ENCODE measurements at places on chromosomes 2 and 18.

DNA sequence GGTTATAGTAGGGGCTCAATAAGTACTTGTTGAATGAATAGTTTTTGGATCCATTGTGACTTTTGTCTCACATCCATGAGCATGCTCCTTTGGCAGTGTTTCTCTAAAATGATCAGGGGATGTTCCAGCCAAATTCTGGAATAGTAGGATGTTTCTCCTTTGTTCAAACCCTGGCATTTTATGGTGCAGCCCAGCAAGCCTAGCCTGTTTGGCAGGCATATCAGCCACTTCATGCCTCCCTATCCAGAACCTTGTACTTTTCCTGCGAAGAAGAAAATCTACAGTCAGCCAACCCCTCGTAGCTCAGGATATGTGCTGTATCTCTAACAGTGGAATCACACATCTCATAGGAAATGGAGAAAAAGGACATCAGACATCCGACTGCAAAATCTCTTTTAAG lies 27.1 kb upstream of the RPRD1A start:
- no peak for DNase-seq

- no peak for DNase-seq
Measured at GRCh38 chr18:46338205-46338604, 234.0 kb downstream of the HAUS1 start.

GRCh38 chr2:75846683-75847190 lies 136.0 kb upstream of the GCFC2 start:
- no peak for DNase-seq

DNA sequence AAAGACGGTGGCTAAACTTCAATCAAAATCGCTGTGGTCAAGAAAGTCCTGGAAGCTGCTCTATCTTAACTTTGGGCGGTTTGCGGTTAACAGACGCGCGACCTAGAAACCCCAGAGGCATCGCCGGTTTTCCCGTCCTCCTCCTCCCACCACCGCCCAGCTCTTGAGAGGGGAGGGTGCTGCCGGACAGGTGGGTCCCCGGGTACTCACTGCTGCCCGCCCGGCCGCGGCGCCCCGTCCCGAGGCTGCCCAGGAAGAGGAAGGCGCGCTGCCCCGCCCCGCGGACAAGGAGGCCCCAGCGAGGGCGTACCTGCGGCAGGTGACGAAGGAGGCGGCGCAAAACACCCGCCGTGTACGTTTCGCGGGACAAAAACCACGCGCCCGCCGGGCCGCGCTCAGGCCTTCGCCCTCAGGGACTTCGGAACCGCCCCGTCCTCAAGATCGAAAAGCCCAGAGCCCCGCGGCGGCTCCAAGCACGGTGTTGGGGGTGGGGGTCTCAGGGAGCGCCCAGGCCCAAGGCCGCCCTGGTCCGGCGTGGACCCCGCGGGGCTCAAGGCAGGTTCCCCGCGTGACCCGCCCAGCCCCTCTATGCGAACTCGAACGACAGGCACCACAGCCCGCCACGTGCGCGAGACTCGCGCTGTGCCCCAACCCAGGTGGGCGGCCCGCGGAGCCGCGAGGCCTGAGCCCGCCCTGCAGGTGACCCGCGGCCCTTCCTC lies at the start of gene SH3YL1:
SH3YL1 (minus strand) TSS at position 259 of the 719 bp plus-strand sequence; CDS start at position 211, 48 bp downstream.
- peak; percentile 36 for DNase-seq

DNA sequence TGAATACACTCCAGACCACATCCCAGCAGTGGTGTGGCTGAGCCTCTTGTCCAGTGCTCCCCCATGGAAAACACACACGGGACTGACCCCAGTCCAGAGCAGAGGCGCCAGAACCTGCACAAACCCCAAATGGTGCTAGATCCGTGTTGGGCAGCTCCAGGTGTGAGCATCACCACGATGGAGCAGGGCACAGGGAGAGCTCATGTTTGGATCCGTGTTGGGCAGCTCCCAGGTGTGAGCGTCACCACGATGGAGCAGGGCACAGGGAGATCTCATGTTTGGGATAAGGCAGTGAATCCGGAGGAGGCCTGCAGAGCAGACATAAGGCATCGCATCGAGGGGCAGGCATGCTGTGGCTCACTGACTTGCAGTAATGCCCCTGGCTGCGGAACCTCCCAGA lies 460.0 kb upstream of the MYT1L start:
- no peak for DNase-seq

DNA sequence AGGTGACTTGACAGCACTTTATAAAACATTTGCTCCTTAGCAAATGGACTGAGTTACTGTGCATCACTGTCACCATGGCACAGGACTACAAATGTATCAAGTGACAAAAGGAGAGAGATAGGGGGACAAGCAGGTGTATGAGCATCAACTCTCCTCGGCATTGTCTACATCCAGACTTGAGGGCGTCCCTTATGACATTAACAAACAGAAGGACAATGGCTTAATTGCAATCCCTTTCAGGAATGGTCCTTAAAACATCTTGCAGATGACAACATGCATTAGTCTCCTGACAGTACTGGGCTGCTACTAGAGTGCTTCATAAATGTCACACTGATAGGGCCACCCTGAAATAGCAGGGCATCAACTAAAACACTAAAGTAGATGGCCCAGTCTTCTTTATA lies 198.8 kb downstream of the PDE1A start:
- DNase-seq, result no peak

GRCh38 chr2:160324161-160324800 lies 124.2 kb upstream of the ITGB6 start:
- no peak for DNase-seq

GRCh38 chr2:95677346-95677745 lies 85.5 kb downstream of the TRIM43 start:
- DNase-seq, result no peak

DNA sequence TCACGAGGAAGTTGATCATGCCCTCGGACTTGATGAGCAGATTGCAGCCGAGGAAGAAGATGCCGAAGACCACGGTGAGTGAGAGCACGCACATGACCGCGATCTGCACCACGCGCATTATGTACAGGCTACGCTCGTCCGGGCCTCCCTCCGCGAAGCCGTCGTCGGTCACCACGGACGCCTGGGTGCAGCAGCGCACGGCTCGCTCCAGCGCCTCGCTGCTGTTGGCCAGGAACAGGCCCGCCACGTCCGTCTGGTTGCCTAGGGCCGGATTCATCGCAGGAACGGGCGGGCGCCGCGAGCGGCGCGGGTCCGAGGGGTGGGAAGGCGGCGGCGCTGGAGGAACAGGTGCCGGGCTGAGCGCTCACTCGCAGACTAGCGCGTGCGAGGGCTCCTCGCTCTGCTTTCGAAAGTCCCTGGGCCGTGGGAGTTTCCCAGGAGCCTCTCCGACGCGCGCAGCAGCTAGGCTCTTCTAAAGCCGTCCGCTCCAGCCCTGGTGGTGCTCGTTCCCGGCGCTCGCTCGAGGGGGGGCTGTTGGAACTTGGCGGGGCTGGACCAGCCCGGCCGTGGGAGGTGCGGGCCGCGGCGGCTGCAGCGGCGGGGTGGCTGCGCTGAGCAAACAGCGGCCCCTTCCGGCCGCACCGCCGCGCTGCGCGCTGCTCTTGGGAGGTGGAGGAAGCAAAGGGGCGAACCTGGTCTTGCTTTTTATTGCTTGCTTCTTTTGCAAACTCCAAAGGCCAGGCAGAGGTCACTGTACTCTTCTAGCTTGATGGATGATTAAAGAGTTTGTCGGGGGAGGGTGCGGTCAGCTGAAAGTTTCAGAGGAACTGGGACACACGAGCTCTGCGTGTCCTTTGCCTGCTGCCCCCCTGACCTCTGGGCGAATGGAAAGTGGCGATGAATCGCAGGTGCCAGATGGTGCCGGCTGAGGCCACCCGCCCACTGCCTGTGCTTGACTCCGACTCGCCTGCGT lies at the start of gene RPRM:
RPRM (minus strand) TSS at position 474 of the 973 bp plus-strand sequence; CDS start at position 277, 197 bp downstream.
- peak; percentile 12 for DNase-seq

GRCh38 chr2:54867457-54867856 lies 144.0 kb downstream of the EML6 start:
- DNase-seq, result no peak

- DNase-seq, result no peak
Measured at GRCh38 chr18:41828137-41828536, 126.9 kb upstream of the PIK3C3 start.

DNA sequence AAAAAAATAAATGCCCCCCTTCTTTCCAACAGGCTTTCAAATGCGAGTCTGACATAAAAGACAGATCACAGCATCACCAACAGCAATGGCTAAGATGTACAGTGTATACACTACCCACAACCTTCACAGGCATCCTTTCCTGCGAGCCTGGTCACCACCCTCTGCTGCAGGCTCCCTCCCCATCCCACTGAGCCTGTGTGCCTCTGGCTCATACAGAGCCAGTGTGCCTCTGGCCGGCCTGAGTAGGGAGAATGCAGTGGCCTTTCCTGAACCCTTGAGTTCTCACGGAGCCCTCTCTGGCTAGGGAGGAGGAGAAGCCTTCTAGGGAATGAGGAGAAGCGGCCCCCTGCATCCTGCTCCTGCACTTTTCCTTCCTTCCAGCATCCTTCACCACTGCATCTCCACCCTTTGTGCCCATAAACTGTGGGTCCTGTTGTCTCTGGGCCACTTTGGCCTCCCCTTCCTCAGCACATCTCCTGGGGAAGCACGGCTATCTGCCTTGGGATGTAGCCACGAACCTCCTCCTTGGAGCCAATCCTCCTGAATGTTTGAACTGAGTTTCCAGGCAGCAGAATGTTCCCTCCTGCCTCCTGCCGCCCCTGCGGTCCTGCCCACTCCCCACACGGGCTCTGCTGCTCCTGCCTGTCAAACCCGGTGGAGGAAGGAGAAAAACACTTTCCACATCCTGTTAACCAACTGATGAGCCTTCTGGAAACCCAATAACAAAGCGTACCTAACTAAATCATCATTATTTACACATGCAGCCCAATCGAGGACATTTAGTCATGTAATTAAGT lies 22.5 kb downstream of the GYPC start:
- no peak for DNase-seq

DNA sequence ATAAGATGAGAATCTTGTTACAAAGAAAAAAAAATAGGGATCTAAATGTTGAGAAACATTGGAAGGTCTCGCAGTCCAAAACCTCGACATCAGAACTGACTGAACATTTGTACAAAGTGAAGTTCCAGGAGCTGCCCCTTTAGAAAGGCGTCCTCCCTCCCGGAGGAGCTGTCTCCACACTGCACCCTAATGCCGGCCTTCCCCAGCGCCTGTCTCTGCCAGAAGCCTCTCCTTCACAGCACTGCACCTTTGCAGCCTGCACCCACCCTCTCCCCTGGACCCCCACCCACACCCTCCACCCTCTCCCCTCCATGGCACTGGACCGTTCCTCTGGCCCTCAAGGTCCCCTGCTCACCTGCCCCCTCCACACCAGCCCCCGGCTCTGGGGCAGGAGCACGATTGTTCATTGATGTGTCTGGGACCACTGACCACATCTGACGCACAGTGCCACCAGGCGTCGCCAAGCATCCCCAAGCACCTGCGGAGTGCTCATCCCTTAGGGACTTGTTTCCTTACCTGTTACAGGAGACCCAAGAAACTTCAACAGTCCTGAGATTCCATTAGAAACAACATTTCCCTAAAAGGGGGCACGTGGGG lies 90.3 kb upstream of the SNTG2 start:
- DNase-seq, result no peak

DNA sequence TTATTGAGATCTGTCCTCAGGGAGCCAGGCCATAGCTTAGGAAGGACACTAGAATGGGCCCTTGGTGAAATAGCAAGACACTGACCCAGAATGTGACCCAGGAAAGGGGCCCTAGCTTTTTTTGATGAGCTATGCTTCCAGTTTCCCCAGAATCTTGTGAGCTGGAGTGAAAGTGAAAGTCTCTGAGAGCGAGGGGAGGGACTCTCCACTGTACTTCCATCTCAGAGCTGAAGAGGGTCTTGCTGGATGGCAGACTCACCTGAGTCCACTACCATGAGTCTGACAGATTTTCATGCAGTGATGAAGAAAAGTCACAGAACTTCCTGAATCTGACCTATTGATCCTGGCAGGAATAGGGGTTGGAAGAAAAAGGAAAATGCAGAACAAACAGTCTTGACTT lies 3.1 kb downstream of the ARHGAP25 start:
- DNase-seq, result no peak

- no peak for DNase-seq
Measured at GRCh38 chr2:219428469-219428868, 6.2 kb upstream of the SPEG start.

DNA sequence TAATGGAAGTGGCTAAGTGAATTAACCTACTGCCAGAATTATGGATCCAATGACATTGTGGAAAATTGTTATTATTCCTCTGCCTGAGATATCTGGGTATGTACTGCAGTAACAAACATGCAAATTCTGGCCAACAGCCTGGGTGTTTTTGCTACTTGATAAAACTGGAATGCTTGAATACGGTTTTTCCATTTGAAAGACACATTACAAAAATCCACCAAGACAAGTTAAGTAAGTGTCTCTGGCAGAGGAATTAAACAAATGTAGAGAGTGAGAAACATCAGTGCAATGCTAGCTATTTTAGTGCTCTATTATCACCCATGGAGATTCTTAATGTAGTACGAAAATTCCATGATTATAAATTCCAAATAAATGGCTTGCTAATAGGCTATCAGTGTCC lies 312.4 kb upstream of the MEIS1 start:
- DNase-seq, result no peak

DNA sequence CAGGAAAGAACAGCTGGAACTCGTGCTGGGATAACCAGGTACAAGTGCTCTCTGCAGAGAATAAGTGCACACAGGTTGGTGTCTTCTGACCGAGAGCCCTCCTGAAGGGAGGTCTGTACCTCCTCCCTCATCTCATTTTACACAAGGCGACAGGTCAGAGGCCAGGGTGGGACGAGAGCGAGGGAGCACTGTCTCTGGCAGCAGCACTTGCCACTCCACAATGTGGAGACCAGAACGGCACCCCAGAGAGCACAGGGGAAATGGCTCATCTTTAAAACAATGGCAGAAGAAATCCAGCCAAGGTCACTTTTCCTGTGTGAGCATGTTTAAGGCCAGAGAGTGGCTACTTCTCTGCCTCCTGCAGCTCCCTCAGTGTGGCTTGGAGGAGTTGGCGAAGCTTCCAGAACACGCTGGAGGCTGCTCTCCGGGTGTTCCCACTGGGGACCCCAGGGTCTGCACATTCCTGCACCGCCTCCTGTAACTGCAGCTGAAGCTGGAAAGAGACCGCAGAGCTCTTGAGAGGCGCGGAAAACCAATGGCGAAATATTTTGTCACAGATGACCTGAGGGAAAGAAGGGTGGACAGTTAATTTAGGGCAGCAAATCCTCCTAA lies 20.8 kb downstream of the DIPK1C start:
- no peak for DNase-seq

DNA sequence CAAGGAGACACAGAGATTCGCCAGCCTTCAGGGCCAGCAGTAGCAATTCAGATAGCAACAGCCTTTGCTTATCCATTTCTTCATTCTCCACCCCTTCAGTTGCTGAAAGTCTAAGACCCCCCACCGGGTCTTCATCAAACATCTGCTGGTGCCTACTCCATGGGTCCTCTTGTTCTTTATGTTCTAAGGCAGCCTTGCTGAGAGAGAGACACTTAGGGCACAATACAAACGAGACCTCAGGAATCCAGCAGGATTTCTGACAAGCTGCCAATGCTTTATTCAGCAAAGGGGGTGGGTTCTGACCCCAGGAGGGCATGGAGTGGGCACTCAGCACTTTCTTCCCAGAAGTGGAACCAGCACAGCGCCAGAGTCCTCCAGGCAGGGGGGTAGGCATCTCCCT lies 36.2 kb upstream of the CNGA3 start:
- no peak for DNase-seq

Measured in NCI-H1048 (cell line).